ENCODE measurements at places on chromosomes 3 and 15.

GRCh38 chr15:70523616-70524015, 239.7 kb downstream of the UACA start:
- DNase-seq: no peak

GRCh38 chr3:187739094-187739560, 6.1 kb downstream of the BCL6 start:
- no peak for DNase-seq

GRCh38 chr3:151592287-151592686, 131.4 kb upstream of the IGSF10 start:
- no peak for DNase-seq

GRCh38 chr3:79111375-79112052, 656.3 kb downstream of the ROBO1 start:
- DNase-seq: no peak

DNA sequence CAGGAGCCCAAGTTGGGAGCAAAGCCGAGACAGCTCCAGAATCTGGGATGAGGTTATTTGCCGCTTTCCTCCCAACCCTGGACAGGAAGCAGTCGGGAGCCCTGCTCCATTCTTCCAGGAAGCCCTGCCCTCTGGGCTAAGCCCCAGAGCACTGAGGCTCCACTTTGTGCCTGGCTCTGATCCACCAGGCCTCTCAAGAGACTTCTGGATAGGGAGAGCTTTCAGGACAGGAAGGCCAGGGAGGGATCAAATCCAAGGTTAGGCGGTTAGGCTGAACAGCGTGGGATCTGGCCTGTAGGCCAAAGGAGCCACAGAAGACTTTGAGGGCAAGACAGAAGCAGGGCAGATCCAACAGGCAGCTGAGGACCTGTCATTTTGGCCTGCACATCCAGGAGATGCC, 835 bp downstream of the STOML1 start:
- no peak for DNase-seq

- DNase-seq: no peak
Measured at GRCh38 chr3:35745351-35745750, 106.0 kb downstream of the ARPP21 start.

Measured in stimulated activated CD4-positive, alpha-beta T cell treated with anti-CD3 and anti-CD28 coated beads, Interleukin-1b, Interleukin-23, amount 100 ng/mL, for 1 hour (primary cell).